ENCODE measurements at places on chromosomes 7 and 10. TPM values are rescaled to one million over a fixed set of nuclear protein-coding genes. Genes with fewer than 3 reads are reported as not detected.

- no peak overlapping the region for H3K27ac ChIP-seq
- peaks cover 20% of the 10 kb centered on the region for H3K4me1 ChIP-seq
- no peak overlapping the region for H3K4me3 ChIP-seq
- H3K36me3 ChIP-seq, result no peaks in the 10 kb centered on the region
Measured at GRCh38 chr7:50661345-50662040, 96.3 kb upstream of the DDC start.

DNA sequence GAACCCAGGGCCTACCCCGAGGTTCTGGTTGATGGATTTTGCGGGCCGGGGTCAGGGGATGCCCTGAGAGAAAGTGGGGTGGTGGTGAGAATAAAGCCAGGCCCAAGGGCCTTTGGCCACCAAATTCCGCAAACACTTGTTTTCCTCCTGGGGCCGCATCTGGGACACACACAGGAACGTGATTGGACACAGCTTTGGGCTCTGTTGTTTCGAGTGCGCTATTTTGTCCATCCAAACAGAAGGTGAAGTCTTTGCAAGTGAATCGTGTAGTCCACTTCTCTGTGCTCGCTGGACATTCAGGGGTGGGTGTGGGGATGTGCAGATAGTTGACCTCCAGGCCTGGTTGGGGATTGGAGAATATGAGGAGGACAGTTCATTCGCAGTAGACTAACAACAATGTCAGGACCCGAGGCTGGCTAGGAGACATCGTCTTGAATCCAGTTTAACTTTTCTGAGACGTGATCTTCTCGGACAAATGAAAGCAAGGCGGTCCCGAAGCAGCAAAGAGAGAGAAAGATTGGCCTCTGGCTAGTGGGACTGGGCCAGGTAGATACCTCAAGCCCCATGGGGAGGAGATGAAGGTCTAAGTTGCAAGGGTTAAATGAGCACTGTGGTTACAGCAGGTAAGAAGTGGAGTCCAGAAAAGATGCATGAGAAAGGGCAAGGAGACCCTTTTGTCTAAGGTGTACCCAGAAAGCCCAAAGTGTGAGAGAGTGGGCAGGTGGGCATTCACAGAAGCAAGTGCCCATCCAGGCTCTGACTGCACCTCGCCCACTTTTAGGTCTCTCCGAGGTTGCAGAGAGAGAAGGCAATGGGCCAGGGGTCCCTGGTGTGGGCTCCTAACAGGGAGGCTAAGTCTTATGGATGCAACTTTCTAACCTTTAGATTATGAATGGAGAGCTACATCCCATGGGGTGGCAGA, 764 bp upstream of the FAM131B start:
- H3K36me3 ChIP-seq, result no peaks in the 10 kb centered on the region
- no peak overlapping the region for H3K27ac ChIP-seq
- peaks cover 8% of the 10 kb centered on the region for H3K4me1 ChIP-seq
- H3K4me3 ChIP-seq, result peak overlapping the region; percentile 33

NRCAM gene
- total RNA-seq, result 17.5 TPM

DNA sequence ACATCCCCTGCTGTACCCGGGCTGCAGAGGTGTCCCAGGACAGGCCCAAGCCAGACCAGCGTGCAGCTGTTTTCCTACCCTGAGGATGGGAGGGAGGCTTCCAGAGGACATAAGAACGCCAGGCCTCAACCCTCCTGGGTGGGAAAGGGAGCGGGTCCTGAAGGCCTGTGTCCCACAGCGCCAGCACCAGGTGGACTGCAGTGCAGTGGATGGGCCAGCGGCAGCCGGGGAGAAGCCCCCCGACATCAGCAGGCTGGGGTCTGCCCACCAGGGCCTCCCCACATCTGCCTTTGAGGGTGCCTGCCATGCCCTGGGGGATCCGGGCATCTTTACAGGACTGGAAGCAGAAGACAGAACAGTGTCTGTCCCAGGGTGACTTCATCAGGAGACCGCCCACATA, 22.8 kb upstream of the ZNF716 start:
- H3K4me1 ChIP-seq, result no peaks in the 10 kb centered on the region
- DNase-seq, result no peak
- no peak overlapping the region for H3K27ac ChIP-seq
- H3K36me3 ChIP-seq, result no peaks in the 10 kb centered on the region
- H3K4me3 ChIP-seq, result no peak overlapping the region

KCP gene
- total RNA-seq, result 0.58 TPM

DNA sequence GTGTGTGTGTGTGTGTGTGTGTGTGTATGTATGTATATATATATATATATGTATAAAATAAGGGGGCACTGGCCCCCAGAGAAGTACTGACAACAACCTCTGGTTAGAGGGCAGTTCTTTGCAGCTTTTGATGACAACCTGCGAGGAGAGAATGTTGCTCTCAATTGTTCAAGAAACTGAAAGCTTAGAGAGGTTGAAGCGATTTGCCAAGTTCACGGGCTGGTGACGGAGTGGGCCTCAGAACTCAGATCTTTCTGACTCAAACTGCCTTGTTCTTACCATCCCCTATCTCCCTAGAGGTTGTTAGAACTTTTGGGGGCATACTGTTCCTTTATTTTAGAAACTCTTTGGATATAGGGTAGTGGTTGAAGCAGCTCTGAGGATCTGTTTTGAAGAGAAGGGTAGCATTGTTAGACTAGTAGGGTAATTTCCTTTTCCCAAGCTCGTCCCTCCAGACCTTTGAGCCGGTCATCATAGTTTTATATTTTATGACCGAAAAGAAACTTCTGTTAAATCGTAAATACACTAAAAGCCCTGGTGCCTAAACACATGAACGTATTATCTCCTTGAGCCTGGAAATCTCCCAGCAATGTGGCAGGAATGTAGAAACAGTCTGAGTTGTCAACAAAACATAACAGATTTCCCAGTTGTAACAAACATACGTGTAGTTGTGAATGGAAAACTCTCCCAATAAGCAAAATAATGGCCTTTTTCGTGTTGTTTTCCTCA, 541.7 kb upstream of the GALNT17 start:
- H3K4me3 ChIP-seq, result no peak overlapping the region
- DNase-seq, result no peak
- no peak overlapping the region for H3K27ac ChIP-seq

- H3K27ac ChIP-seq, result peak overlapping the region; percentile 55
- H3K36me3 ChIP-seq, result no peaks in the 10 kb centered on the region
- peaks cover 11% of the 10 kb centered on the region for H3K27me3 ChIP-seq
- H3K4me3 ChIP-seq, result no peak overlapping the region
Measured at GRCh38 chr7:158318511-158318913, 269.1 kb downstream of the PTPRN2 start.

DNA sequence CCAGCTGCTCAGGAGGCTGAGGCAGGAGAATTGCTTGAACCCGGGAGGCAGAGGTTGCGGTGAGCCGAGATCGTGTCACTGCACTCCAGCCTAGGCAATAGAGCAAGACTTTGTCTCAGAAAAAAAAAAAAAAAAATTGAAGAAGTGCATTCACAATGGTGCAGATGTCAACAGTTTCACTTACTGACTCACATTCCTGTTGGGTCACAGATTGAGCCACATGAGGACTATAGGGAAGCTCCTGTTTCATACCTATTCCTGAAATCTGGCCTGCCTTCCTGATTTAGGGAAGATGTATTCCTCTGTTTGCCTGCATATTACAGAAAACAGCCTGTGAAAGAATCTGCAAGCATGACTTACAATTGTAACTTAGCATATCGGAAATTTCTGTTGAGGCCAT, 78.2 kb downstream of the AKR1C4 start:
- H3K36me3 ChIP-seq, result no peaks in the 10 kb centered on the region
- no peaks in the 10 kb centered on the region for H3K4me1 ChIP-seq
- H3K27ac ChIP-seq, result no peak overlapping the region
- H3K27me3 ChIP-seq, result no peaks in the 10 kb centered on the region

BTBD16 gene
- total RNA-seq, result 0.27 TPM

CPEB3 gene
- 2.0 TPM for total RNA-seq

DNA sequence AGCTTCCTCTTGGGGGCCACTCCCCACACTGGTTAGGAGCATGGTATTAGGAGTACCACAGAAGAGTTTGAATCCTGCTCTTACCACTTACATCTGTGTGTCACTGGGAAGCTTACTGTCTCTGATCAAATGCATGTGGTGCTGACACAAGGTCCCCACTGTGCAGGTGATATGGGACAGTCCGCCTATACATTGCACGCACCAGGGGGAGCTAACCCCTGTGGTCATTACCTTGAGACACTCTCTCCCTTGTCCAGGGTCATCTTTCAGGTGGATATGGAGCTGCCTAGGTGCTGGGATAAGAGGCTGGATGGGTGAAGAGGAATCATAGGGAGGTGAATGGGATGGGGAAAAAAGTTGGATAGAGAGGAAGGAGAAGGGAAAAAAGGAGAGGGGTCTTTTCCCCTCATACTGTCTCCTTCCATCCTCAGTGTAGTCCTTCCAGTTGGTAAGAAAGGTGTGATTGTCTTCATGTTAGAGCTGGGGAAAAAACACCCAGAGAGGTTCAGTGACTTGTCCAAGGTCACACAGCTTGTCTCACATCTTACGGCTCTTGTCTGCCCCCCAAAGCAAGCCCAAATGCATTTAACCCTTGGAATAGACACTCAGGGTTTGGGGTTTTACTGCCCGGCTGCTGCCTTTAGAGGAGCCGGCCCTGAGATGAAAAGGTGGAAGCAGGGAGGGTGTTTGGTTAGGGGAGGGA, 125.9 kb downstream of the CDH23 start:
- DNase-seq, result no peak
- H3K4me1 ChIP-seq, result no peaks in the 10 kb centered on the region
- H3K27ac ChIP-seq, result no peak overlapping the region
- no peaks in the 10 kb centered on the region for H3K36me3 ChIP-seq
- no peak overlapping the region for H3K4me3 ChIP-seq

- H3K4me1 ChIP-seq, result peaks cover 29% of the 10 kb centered on the region
- peak; percentile 85 for DNase-seq
- H3K27me3 ChIP-seq, result no peaks in the 10 kb centered on the region
- H3K36me3 ChIP-seq, result no peaks in the 10 kb centered on the region
- H3K4me3 ChIP-seq, result no peak overlapping the region
Measured at GRCh38 chr10:16965740-16966447, 148.7 kb upstream of the RSU1 start.

GRCh38 chr7:79064187-79064823, 389.2 kb downstream of the MAGI2 start:
- no peaks in the 10 kb centered on the region for H3K4me1 ChIP-seq
- H3K36me3 ChIP-seq, result no peaks in the 10 kb centered on the region
- no peaks in the 10 kb centered on the region for H3K27me3 ChIP-seq
- no peak overlapping the region for H3K4me3 ChIP-seq
- no peak overlapping the region for H3K27ac ChIP-seq
- no peak for DNase-seq

Data from muscle of leg (tissue), 16 donors.